ENCODE measurements at places on chromosomes 11 and 22.

DNA sequence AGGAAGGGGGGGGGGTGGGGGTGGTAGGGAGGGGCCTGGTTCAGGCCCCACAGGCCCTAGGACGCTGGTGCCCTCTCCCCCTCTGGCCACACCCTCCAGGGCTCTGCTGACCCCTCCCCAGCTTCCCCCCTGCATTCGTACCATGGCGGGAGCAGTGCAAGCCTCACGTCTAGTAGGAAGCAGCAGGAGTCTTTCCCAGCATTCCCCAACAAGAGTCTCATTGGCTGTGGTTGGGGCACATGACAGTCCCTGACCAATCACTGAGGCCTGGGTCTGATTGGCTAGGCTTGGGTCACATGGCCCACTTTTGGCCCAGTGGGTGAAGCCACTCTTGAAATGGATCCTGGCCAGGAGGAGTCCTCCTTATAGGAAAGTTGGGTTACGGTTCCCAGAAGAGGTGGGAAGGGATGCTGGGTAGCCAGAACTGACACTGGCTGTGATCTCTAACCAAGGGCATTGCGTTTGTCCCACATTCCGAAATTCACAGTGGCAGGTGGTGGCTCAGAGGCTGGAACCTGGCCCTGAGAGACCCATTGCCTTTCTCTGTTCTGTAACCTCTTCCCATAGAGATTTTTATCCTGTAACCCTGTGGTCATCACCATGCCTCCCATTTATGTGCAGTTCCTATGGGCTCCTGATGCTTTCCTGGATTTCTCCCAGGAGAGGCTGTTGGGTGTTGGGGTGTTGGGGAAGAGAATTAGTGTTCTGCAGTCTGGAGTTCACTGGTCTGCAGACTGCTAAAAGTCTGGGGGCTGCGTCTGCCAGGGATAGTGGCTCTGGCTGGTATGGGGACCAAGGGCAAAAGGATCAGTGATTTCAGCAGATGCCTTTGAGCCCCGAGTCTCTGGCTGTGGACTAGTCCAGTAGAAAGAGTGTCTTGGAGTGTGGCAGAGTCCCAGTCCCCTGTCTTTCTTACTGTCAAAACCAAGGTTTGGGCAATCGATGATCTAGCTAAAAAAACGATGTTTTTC lies 58.9 kb upstream of the MYEOV start:
- peaks cover 52% of the 10 kb centered on the region for H3K27me3 ChIP-seq
- peaks cover 17% of the 10 kb centered on the region for H3K4me1 ChIP-seq
- H3K27ac ChIP-seq: no peak overlapping the region
- no peak overlapping the region for H3K4me3 ChIP-seq
- peaks cover 4% of the 10 kb centered on the region for H3K36me3 ChIP-seq

DNA sequence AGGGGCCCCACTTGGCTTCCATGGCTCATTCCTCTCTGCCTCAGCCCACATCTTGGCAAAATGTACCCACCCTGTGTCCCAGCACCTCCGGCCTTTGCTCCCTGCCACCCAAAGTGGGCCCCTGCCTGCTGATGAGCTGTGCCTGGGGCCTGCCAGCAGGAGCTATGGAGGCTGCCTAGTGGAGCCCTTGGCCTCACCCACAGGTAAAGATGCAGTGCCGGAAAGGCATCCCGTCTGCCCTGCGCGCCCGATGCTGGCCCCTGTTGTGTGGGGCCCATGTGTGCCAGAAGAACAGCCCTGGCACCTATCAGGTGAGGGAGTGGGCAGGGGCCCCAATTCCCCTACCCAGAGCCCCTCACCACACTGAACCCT lies 1.3 kb downstream of the TBC1D10C start:
- no peak for DNase-seq
- peaks cover 28% of the 10 kb centered on the region for H3K36me3 ChIP-seq
- H3K4me1 ChIP-seq: peaks cover 81% of the 10 kb centered on the region
- H3K4me3 ChIP-seq: peak overlapping the region; percentile 93

- H3K27me3 ChIP-seq: peaks cover 25% of the 10 kb centered on the region
- DNase-seq: peak; percentile 33
- peak overlapping the region; percentile 92 for H3K4me3 ChIP-seq
Measured at GRCh38 chr11:63915961-63916836, 765 bp downstream of the RCOR2 start.

GRCh38 chr11:20493340-20493739 lies 105.8 kb downstream of the PRMT3 start:
- no peak overlapping the region for H3K27ac ChIP-seq
- peaks cover 9% of the 10 kb centered on the region for H3K4me1 ChIP-seq
- H3K27me3 ChIP-seq: no peaks in the 10 kb centered on the region
- peaks cover 25% of the 10 kb centered on the region for H3K36me3 ChIP-seq
- no peak for DNase-seq
- H3K4me3 ChIP-seq: no peak overlapping the region

- H3K27ac ChIP-seq: no peak overlapping the region
- no peak for DNase-seq
- H3K27me3 ChIP-seq: no peaks in the 10 kb centered on the region
- H3K4me1 ChIP-seq: peaks cover 7% of the 10 kb centered on the region
Measured at GRCh38 chr11:57303990-57304579, 20.7 kb downstream of the TNKS1BP1 start.

DNA sequence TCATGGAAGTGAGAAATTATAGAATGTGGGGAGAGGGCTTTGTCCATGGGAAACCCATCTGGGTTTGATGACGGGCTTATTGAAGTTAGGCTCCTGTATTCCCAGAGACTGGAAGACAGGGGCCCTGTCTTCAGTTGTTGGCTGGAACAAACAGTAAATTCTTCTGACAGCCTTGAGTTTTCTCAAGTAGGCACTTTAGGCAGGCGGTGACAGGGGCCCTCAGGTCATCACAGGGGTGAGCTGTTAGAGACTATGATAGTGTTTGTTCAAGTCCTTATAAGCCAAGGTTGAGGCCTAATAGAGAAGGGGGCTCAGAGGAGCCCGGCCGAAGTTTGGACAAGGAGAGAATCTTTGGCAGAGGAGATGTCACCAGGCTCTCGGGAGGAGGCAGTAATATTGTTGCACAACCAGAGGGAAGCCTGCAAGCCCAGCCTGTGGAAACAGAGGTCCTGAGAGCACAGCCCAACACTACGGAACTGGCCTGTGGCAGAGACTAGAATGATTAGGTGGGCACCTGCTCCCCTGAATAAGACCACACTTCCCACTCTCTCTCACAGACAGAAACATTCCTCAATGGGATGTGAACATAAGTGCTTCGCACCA lies 20.2 kb upstream of the IL17RA start:
- no peaks in the 10 kb centered on the region for H3K4me1 ChIP-seq
- H3K4me3 ChIP-seq: no peak overlapping the region
- no peak overlapping the region for H3K27ac ChIP-seq
- H3K36me3 ChIP-seq: no peaks in the 10 kb centered on the region
- no peak for DNase-seq

DNA sequence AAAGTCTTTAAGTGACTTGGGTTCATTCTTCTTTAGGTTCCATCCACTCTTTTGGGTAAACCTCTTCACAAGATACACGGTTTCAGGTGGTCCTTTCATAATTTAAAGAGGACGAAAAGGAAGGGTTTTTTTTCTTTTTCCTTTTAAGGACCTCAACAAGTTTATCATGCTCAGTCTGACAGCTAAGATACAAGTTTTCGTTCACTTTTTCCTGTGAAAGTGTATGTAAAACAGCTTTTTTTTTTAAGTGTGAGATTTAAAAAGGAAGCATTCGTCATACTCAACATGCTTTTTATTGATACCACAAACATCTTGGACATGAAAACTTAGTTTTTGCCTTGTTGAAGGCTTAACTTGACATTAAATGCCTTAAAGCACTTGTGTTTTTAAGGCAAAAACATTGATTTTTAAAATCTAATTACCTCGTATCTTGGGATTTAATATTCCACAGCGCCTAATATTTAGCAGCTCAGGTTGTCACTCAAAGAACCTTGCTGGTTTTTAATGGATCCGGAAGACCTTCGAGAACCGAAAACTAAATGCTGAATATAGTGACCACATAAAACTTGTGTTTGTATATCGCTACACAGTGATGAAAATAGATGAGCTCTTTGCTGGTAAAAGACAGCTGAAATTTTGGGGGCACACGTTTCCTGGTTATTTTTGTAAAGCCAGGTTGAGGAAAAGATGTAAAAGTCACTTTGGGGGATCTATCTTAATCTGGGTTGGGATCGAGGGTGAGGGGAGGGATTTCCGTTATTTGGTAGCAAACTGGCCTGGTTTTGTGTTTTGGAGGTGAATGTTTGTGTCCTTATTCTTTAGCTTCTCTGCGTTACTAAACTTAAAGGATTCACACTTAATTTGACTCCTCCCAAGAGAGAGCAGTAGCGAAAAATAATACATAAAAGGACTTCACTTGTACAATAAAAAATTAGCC lies 2.3 kb downstream of the PCF11 start:
- H3K4me3 ChIP-seq: peak overlapping the region; percentile 100
- no peak for DNase-seq
- H3K4me1 ChIP-seq: peaks cover 40% of the 10 kb centered on the region
- H3K36me3 ChIP-seq: peaks cover 43% of the 10 kb centered on the region
- H3K27ac ChIP-seq: peak overlapping the region; percentile 90
- H3K27me3 ChIP-seq: no peaks in the 10 kb centered on the region

DNA sequence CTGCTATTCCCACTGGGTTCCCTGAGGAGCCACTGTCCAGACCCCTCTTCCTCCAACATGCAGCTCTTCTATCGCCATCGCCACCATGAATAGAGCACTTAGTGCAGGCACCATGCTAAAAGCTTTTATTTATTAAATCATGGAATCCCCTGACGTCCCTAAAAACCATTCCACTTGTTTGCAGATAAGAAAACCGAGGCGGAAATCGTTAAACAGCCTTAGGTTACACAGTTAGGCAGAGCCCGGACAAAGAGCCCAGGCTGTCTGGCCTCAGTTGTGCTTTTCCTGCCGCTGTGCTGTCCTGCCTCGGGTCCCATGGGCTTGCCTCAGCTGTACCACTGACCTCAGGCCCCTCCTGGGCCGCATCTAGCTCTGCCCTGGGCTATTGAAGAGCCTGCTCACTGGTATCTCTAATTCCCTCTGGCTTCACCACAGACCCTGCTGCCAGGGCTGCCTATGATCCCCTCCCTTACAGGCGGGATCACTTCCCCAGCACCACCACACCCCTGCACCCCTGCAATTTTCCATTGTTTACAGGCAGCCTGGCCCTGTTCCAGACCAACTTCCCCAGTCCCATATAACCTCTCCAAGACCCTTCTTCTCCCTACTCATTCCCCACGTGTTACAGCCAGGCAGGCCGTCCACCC lies 13.0 kb upstream of the TUB start:
- H3K4me1 ChIP-seq: no peaks in the 10 kb centered on the region
- peaks cover 20% of the 10 kb centered on the region for H3K27me3 ChIP-seq
- H3K4me3 ChIP-seq: no peak overlapping the region
- no peak for DNase-seq
- no peaks in the 10 kb centered on the region for H3K36me3 ChIP-seq

GRCh38 chr11:2002807-2003206 lies 5.2 kb upstream of the H19 start:
- no peak overlapping the region for H3K27ac ChIP-seq
- no peak for DNase-seq
- H3K4me3 ChIP-seq: no peak overlapping the region
- no peaks in the 10 kb centered on the region for H3K4me1 ChIP-seq
- no peaks in the 10 kb centered on the region for H3K27me3 ChIP-seq
- H3K36me3 ChIP-seq: no peaks in the 10 kb centered on the region

GRCh38 chr11:11980841-11981308 lies 27.6 kb downstream of the DKK3 start:
- H3K36me3 ChIP-seq: peaks cover 1% of the 10 kb centered on the region
- peaks cover 6% of the 10 kb centered on the region for H3K4me1 ChIP-seq
- peaks cover 12% of the 10 kb centered on the region for H3K27me3 ChIP-seq

GRCh38 chr11:102591160-102591718 lies 33.9 kb downstream of the MMP20 start:
- H3K27me3 ChIP-seq: no peaks in the 10 kb centered on the region
- peaks cover 6% of the 10 kb centered on the region for H3K36me3 ChIP-seq
- H3K4me3 ChIP-seq: no peak overlapping the region
- H3K27ac ChIP-seq: peak overlapping the region; percentile 95
- peaks cover 66% of the 10 kb centered on the region for H3K4me1 ChIP-seq
- no peak for DNase-seq

GRCh38 chr11:8321876-8322275 lies 58.2 kb upstream of the LMO1 start:
- DNase-seq: no peak
- no peak overlapping the region for H3K4me3 ChIP-seq
- peaks cover 24% of the 10 kb centered on the region for H3K27me3 ChIP-seq
- H3K36me3 ChIP-seq: no peaks in the 10 kb centered on the region
- H3K27ac ChIP-seq: no peak overlapping the region

GRCh38 chr22:38704654-38705234 lies 1.0 kb upstream of the GTPBP1 start:
- H3K36me3 ChIP-seq: peaks cover 1% of the 10 kb centered on the region

GRCh38 chr11:117643606-117644300 lies 153.3 kb downstream of the DSCAML1 start:
- no peaks in the 10 kb centered on the region for H3K4me1 ChIP-seq
- H3K4me3 ChIP-seq: no peak overlapping the region
- H3K27me3 ChIP-seq: peaks cover 11% of the 10 kb centered on the region
- DNase-seq: no peak
- H3K27ac ChIP-seq: no peak overlapping the region

DNA sequence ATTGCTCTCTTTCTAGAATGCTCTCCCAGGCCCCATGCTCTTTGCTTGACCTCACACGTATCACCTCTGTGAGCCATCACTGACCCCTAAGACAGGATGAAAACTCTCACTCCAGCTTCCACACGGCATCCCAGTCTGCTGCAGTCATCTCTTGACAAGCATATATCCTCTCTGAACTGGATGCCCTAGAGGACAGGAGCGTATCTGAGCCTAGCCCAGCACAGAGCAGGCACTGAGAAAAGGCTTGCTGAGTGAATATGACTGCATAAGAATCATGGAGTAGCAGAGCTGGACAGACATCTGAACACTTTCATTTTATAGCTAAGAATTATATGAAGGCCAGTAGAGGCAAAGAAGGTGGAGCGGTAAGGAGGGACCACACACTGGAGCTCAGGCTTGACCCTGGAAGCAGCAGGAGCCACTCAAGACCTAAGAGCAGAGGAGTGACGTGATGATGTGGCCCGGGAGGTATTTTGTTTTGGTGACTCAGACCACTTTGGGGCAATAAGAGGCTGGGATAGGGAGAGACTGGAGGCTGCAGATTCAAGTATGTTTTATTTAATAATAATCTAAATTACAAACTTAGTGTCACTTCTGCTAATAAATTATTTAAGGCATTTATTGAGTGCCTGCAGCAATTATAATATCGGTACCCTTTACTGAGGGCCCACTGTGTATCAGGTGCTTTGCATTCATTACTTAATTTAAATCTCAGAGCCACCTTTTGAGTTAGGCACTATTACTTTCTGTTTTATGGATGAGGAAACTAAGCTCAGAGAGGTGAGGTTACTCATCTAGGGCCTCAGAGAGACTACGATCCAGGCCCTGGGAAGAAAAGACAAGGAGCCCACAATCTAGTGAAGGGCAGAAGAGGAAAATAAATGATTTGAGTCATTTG lies 42.6 kb downstream of the MAP6 start:
- H3K36me3 ChIP-seq: no peaks in the 10 kb centered on the region
- peaks cover 11% of the 10 kb centered on the region for H3K27me3 ChIP-seq
- H3K27ac ChIP-seq: no peak overlapping the region
- no peaks in the 10 kb centered on the region for H3K4me1 ChIP-seq
- no peak for DNase-seq

Measured in stimulated activated naive B cell treated with anti-CD40 and anti-IgM and Interleukin-4, amounts not matched to agents 10 μg/mL and 1 μg/mL and 100 μg/mL, for 72 hours (primary cell).